ENCODE measurements at places on chromosomes 2 and 18.

DNA sequence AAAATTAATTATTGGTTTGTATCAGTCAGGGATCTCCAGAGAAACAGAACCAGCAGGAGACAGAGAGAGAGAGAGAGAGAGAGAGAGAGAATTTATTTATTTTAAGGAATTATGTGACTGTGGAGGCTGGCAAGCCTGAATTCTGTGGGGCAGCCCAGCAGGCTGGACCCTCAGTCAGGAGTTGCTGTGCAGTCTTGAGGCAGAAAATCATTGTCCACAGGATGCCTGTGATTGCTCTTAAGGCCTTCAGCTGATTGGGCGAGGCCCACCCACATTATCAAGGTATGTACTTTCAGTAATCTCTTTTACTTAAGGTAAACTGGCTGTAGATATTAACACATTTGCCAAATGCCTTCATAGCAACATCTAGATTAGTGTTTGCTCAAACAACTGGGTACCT, 155.3 kb downstream of the SEPTIN10 start:
- DNase-seq, result no peak

GRCh38 chr2:45011621-45012602, 2.7 kb upstream of the SIX2 start:
- no peak for DNase-seq

GRCh38 chr2:55876429-55877086, 47.0 kb downstream of the EFEMP1 start:
- no peak for DNase-seq

DNA sequence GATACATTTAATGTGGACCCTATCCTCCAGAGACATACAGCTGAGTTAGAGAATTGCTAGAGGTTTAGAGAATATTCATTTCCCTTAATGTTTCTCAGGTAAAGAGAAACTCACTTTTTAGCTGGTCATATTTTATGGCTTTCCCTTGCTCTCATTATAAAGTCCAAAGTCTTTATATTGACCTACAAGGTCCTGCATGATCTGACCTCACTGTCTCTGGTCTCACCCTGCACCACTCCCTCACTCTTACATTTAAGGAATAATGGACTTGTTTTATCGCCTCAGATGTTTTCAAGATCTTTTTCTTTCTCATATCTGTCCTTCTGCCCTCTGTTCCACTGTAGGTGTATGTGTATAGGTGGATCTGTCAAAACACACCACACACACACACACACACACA, 597.3 kb downstream of the PLCL1 start:
- DNase-seq, result no peak

DNA sequence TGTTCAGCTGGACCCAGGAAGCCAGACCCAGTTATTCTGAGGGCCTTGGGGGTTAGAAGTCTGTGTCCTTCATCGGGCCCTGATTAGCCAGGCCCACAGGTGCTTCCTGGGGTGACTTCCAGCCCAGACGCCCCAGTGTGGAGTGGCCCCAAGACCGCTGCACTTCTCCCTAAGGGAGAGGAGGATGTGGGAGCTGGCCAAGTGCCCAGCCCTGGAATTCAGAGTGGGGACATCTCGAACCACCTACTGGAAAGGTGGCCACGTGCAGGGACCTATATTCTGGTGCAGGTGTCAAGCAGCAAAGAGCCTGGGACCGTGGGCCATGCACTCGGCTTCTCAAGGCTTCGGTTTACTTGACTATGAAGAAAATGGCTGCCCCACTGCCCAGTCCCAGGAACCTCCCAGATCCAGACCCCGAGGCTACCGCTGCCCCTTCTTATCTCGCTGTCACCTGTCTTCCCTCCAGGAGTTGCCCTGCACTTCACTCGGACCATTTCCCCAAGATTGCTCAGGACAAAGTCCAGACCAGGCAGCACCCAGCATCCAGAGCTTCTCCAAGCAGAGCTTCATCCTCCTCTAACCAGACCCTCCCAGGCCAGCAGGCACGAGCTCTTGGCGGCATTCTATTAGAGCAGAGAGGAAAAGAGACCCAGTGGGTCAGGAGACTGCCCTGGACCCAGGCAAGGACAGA, 142.8 kb upstream of the ID2 start:
- DNase-seq, result no peak

DNA sequence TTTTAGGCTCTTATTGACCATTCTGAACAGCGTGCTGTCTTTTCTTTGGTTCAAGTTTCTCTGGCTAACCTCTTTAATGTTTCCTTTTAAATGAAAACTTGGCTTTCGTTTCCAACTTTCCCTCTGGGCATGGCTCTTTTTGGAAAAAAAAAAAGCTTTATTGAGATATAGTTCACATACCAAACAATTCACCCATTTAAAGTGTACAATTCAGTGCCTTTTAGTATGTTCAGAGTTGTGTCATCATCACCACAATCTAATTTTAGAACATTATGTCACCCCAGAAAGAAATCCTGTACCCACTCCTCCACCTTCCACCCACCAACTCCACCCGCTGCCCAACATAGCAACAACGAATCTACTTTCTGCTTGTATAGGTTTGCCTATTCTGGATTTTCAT, 322.4 kb downstream of the ADCYAP1 start:
- no peak for DNase-seq

DNA sequence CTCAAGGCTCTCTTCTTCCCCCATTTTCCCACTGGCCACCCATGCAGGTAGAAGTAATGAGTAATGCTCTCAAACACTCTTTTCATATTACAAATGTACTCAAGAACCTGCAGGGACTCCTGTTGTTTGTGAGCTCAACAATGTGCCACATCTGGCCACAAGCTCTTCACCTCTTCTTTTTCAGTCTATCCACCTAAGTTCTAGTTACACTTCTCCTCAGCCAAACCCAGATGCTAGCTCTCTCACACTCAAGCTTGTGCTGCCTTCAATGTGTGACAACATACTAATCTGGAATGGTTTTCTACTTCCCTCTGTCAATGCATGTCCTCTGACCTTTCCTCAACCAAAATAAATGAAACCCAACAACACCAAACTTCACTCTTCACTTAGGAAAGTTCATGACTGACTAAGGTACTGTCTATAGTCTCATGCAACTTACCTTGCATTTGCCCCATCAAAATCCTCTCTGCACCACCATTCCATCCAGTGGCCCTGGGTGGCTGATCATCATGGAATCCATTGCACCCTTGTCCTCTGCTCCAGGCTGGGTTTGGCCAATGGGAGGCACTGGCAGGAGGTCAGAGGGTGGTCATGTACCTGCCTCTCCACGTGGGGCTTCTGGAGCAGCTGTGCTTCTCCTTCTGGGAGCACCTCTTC, 5.3 kb upstream of the IL18R1 start:
- DNase-seq, result no peak

DNA sequence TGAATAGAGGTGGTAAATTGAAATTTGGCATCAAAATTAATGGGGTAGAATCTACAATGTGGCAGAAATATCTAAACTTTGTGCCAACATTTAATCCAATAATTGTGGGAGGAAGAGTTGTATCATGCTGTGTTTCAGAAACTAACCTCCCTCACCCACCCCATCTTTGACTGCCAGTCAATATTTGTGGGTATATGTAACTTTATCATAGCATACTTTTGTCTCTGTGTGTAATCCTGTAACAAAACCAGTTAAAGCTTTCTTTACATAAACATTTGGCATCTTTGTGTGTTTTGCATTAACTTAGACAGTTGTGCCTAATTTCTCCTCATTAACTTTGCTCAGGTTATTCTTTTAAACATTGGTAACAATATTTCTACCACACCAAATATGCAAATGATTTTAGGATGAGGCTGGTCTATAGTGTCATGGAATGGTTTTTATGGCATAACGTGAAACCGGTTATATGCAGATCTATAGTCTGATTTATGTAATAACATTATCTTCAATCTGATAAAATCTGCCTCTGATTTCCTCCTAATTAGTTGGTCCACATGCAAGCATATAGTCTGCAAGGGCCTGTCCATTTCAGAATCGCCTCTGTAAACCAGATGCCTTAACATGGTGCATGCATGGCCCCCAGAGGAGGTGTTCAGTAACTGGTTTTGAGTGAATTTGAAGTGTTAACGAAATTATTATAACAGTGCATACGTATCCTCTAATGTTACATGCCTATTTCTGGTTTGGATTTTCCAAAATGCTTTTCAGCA, 84.3 kb downstream of the ACSL3 start:
- no peak for DNase-seq

DNA sequence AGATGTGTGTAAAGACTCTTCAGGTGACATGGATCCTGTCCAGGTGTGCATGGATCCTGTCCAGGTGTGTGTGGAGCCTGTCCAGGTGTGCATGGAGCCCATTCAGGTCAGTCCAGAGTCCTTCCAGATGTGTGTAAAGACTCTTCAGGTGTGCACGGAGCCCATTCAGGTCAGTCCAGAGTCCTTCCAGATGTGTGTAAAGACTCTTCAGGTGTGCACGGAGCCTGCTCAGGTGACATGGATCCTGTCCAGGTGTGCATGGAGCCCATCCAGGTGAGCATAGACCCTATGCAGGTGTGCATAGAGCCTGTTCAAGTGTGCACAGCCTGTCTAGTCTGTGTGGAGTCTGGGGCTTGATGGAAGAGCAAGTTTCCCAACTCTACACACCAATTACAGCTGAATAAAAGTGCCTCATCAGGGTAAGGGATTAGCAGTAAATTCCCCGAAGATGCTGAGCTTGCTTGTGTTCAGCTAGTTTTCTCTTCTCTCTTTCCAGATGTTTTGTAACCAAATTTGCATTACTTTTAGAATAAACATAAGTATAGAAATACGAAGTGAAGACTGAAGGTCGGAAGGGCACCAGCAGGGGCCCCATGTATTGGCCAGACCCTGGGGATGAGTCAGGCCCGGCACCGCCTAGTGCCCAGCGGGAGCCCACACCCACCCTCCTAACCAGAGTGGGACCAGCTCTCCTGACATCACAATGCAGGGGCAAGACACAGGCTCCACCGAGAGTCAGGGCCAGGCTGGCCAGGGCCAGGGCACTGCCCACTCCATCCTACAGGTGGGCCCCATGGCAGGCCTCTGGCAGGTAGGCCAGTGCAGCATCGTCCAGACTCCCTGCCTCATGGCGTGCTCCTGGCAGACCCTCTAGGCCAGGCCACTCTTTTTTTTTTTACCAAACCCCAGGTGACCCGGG, 38.6 kb upstream of the GPC1 start:
- DNase-seq, result no peak

DNA sequence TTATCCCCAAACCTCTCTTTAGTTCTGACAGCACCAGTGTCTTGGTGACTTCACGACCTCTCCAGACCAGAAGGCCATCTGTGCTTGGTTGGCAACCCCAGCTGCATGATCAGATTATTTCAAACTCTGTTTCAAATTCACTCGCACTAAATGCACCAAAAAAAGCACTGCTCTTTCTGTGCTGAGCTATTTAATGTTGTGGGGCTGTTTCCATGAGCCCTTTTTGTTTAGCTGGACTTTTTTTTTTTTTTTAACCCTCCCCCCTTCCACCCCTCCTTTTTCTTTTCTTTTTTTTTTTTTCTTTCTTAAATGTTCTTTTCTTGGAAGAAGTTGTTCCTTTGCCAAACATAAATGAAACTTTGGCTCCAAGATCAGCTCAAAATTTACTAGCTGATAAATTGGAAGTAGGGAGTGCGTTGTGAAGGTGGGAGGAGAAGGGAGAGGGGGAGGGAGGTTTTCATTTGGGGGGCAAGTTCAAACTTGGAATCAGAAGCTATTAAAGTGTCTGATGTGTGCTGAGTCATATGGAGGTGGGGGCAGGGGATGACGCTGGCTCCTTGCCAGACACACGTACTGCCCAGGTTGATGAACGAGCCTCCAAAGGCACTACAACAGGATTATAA, 543.0 kb upstream of the TNP1 start:
- no peak for DNase-seq

- no peak for DNase-seq
These were observed 1.1 kb downstream of the NPC1 start for GRCh38 chr18:23585007-23585871.

DNA sequence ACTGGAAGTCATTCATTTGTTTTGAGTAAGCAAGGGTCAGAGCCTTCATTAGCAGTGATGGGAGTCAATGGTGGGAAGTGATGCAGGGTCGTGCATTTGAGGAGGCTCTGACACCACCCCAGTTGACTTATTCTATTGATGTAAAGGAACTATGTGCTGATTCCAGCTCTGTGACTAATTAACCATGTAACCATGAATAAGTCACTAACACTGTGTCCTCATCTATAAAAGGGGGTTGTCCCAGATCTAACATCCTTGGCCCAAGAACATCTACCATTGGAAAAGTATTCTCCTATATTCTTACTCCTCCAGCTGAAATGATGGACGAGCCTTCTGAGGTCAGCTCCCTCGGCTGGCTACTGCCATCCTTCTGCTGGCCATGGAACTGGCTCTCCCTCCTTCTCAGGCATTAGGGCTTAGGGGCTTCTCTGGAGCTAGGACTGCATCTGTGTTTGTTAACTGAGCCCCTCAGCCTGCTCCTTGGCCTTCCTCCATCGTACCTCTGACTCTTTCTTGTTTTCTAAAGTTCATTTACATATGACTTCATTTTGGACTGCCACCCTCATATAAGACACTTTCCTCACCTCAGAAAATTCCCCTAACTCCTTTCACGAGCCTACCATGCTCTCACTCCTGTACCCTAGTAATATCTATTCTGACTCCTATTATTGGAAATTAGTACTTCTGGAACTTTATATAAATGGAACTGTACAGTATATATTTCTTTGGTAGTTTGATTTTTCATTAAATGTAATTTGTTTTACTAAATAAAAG, 115.5 kb downstream of the KCTD1 start:
- no peak for DNase-seq

GRCh38 chr2:162234620-162235462, 8.4 kb downstream of the FAP start:
- no peak for DNase-seq

- DNase-seq, result no peak
These were observed 494 bp downstream of the ANKZF1 start for GRCh38 chr2:219230059-219230540.

DNA sequence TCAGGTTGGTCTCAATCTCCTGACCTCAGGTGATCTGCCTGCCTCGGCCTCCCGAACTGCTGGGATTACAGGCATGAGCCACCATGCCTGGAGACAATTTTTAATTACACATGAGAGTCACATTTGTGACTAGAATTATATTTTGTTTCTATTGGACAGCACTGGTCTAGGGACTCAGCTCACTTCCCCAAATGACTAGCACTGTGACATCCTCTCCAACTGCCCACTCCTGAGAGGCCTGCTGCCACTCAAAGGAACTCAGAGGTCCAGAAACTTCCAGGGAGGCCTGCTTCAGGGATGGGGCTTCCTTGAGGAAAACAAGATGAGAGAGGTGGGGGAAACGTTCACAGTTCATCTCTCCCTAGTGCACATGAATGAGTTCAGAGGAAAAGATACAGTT, 29.5 kb downstream of the TMEM163 start:
- no peak for DNase-seq

DNA sequence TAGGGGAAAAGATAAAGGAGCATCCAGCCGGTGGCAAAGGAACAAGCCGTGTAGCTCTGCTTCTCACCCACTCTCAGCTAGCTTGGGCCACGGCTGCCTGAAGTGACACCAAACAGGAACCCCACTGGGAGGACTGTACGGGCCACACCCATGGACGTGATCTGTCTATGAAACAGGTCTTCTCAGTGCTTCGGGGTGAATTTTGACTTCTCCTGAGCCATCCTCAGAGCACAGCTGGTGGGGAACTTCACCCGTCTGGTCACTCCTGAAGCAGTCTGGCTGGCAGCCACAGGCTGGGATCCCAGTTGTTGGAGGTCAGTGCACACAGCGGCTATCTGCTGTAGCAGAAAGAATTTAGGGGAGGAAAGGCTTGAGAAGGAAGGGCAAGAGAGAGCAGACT, 223.8 kb downstream of the FAM210A start:
- DNase-seq, result no peak
